Jurkat, Clone E6-1 (cell line): ENCODE measurements at places on chromosomes 6 and 20.

DNA sequence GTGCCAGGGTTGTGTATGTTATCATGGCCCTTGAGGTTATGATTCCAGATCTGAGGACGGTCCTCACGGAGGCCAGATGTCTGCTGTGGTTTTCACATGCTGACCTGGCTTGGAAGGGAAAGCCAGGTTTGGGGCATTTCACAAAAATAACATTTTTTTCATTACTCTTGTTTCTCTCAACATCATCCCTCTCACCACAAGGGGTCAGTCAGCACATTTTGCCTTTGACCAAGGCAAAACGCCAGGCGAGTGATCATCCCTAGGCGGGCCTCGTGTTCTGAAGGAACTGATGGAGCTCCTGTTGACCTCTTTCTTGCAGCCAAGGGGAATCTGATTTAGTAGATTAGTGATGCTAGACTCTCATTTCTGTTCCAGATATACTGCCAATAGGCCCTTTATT lies 133.5 kb downstream of the TBC1D7 start:
- DNase-seq: no peak

GRCh38 chr20:10558635-10559187 lies 115.1 kb downstream of the JAG1 start:
- DNase-seq: peak; percentile 73

GRCh38 chr6:503610-504362 lies 112.2 kb downstream of the IRF4 start:
- DNase-seq: no peak

- no peak for DNase-seq
These were observed 711.9 kb upstream of the EYS start for GRCh38 chr6:66418906-66419305.

DNA sequence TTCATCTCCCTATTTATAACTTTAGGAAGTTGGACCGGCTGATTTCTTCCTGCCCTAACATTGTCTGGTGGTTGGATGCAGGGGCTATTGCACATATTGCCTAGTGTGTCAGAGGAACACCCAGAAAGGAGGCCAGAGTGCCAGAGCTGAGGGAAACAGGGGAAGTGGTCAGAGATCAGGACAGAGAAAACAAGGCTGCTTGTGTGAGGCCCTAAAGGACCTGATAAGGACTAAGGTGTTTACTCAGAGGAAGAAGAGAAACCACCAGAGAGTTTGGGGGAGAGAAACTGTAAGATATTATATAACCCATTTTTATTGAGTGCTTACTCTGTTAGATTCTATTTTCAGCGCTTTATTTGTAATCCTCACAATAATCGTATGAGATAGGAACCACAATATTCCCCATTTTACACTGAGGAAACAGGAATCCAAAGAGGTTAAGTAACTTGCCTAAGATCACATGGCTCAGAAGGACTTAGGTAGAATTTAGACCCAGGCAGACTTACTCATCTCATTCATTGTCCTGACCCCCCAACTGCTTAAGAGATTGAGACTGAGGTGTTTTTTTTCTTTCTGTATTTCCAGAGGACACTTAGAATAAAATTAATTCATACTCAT lies 54.0 kb upstream of the REV3L start:
- DNase-seq: no peak

DNA sequence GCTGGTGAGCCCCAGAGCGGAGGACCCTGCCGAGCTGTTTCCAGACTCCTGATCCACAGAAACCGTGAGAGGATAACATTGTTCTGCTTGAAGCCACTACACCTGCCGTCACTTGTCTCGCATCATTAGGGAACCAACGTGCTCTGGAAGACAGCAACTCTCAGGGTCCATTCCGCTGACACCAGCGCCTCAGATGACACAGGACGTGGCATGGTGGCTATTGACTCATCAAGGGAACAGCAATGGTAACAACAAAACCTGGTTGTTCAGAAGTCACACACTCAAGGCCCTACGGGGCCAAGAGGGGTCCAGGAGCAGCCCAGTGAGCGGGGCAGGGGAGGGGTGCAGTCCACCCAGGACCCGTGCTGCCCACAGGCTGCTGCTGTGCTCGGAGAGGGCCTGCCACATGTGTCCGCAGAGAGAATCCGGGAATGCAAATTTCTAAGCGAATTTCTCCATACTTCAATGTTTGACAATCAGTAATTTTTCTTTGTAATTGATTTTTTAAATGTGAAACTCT lies 110.4 kb downstream of the TTLL2 start:
- DNase-seq: no peak

- DNase-seq: no peak
These were observed 36.0 kb upstream of the MPC1 start for GRCh38 chr6:166418691-166419143.

DNA sequence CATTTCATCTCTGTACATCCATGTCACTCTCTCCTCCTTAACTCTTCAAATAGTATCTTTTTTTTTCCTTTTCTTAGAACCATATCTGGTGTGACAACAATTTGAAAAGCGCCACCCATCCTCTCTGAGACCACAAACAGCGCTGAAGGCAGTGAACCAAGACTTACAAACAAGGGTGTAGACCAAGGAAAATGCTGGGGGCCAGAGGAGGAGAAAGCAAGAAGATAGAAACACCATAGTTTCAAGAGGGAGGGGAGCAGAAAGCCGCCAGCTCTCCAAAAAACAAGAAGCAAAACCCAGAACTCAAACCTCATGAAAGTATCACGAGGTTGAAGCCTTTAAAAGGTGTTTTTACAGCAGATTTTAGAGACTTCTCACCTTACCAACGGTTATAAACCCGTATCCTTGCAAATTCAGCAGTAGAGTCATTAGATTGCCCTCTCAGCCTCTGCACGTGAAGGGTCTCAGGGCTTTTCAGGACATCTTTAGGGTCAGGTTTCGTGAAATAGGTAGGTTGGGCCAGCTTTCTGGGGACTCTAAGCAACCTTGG lies 13.3 kb upstream of the RIPOR2 start:
- DNase-seq: peak; percentile 67

- DNase-seq: no peak
These were observed 354.5 kb downstream of the CBLN4 start for GRCh38 chr20:55650657-55651360.

DNA sequence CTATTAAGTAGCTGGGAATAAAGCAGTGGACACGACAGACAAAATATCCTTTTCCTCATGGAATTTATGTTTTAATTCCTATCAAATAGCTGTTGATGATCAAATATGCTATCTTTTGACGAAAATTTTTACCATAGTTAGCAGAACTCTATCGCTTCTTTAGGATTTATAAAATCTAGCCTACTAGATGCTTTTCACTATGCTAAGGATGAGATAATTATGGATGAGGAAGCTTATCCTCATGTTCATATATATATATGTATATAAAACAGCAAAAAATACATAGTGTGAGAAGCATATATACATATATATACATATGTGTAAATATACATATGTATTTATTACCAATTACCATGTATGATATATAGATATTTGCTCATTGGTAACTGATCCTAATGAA lies 12.9 kb upstream of the PRSS16 start:
- DNase-seq: no peak

DNA sequence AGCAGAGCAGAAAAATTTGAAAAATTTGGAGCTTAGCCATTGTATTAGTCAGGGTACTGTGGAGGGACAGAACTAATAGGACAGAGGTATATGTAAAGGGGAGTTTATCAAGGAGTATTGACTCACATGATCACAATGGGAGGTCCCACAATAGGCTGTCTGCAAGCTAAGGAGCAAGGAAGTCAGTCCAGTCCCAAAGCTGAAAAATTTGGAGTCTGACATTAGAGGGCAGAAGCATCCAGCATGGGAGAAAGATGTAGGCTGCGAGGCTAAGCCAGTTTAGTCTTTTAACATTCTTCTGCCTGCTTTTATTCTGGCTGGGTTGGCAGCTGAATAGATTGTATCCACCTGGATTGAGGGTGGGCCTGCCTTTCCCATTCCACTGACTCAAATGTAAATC lies 82.0 kb downstream of the SMPDL3A start:
- no peak for DNase-seq

DNA sequence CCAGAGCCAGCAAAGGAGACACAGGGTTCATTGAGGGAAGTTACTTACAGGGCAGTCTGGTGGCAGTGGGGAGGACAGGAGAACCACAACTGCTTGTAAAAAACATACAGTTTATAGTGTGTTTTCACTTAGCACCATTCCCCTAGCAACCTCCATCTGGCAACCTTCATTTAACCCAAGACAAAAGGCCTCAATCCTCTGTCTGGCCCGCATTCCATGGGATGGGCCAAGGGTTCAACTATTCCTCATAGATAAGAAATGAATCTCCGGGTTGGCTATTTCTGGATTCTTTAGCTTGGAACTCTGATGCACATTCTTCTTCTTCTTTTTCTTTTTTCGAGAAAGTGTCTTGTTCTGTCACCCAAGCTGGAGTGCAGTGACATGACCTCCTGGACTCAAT lies 26.3 kb upstream of the FYN start:
- DNase-seq: no peak

DNA sequence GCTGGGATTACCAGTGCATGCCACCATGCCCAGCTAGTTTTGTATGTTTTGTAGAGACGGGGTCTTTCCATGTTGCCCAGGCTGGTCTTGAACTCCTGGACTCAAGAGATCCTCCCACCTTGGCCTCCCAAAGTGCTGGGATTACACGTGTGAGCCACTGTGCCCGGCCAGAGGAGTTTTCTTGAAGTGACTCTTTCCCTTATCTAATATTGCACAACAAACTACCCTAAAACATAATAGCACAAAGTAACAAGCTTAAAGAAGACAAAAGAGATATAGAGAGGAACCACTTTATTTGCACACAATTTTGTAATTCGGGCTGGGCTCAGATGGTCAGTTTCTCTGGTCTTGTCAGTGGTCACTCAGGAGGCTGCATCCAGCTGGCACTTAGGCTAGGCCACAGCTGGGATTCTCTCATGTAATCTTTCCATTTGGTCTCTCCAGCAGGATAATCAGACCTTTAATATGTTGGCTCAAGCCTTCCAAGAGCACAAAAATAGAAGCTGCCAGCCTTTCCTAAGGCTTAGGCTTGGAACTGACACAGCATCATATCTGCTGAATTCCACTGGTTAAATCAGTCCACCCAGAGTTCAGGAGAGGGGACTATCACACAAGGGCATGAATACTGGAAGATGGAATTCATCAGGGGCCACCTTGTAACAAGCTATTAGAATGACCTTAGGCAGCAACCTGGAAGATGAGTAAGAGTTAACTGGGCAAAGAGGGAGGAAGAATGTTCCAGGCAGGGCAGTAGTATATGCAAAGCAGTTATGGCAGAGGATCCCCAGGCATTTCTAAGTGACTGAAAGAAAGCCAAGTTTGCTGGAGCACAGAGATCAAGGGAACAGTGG lies 56.7 kb upstream of the PNRC1 start:
- no peak for DNase-seq

GRCh38 chr6:109631403-109631802 lies 59.6 kb downstream of the AK9 start:
- no peak for DNase-seq

- peak; percentile 15 for DNase-seq
These were observed at the start of gene FAM50B for GRCh38 chr6:3848925-3849605. FAM50B (plus strand) TSS chr6:3849373; CDS start chr6:3849812, 439 bp downstream.

DNA sequence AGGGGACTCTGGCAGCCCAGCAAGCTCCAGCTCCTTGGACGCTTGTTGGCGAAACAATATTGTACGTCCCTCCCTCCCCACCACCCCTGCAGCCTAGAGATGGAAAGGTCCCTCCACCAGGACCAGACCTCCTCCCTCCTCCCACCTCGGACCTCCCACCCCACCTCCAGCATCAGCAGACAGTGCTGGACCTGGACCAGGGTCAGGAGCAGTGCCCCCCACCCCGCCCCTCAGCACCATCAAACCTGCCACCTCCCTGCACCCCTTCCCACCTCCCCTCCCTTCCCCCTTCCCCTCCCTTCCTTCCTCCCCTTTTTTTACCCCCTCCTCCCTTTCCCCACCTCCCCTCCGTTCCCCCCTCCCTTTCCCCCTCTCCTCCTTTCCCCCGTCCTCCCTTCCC lies 98.4 kb downstream of the TAF4 start:
- DNase-seq: no peak

DNA sequence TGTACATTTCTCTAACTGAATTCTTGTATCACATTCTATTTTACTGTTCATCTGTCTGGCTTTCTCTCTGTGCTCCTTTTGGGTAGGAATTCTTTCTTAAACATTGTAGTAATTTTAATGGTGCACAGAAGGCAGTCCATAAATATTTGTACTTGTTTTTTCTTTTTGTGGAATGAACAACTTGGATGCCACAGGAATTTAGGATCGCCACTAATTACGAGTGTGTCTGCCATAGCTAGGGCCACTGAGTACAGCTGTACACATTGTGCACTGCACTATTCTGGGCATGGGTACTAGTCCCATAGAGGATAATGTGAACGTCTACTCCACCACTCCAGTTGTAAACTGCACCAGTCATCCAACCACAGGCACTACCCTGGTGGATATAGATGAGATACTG lies 39.3 kb upstream of the TMEM200A start:
- DNase-seq: no peak

GRCh38 chr6:154306696-154307095 lies 49.9 kb downstream of the IPCEF1 start:
- DNase-seq: no peak

- no peak for DNase-seq
These were observed 65.3 kb downstream of the GRIK2 start for GRCh38 chr6:101458826-101459225.

DNA sequence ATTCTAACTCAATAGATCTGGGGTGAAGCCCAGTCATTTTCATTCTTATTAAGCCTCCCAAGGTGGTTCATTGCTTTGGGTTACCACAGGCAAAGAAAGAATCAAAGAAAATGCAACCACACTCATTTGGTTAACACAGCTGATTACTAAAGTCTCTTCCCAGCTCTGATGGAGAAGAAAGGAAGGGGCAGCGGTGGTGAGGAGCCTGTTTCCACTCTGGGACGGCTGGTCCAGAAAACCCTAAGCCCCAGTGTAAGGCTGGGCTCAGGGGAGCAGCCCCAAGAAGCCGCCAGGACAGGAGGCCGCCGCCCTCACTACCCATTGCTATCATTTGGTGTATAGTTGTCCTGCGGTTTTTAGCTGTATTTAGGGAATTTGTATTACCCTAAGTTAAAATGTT lies 226.9 kb downstream of the CD83 start:
- DNase-seq: no peak

GRCh38 chr20:51004781-51005180 lies 18.1 kb downstream of the KCNG1 start:
- no peak for DNase-seq

DNA sequence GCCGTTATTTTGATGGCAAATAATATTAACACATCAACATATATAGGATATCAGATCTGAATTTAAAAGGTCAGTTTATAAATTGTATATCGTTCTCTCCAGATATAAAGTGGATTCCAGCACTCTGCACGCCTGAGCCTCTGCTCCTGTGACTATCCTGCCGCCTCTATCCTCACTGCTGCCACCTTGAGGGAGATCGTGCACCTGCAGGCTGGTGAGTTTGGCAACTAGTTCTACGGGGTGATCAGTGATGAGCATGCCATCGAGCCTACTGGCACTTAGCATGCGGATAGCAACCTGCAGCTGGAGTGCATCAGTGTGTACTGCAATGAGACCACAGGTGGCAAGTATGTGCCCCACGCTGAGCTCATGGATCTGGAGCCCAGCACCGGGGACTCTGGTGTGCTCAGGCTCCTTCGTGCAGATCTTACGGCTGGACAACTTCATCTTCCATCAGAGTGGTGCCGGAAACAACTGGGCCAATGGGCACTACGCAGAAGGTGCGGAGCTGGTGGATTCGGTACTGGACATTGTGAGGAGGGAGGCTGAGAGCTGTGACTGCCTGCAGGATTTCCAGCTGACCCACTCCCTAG lies 84.9 kb downstream of the FBXO5 start:
- peak; percentile 32 for DNase-seq
